ENCODE measurements at places on chromosomes 16 and 17. TPM values are rescaled to one million over a fixed set of nuclear protein-coding genes. Genes with fewer than 3 reads are reported as not detected.
A peak's percentile ranks its signal among the peaks of the same experiment; 100 is the strongest.

DNA sequence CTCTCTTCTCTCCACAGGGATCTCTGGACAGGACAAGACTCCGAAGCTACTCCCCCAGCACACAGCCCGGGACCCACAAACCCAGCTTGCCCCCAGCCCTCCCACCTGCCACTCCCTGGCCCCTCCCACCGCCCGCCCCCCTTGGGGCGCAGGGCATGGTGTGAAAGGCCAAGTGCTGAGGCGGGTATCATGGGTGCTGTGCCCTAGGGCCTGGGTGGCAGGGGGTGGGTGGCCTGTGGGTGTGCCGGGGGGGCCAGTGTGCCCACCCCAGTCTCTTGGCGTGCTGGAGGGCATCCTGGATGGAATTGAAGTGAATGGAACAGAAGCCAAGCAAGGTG is 11.4 kb downstream of the THRA start:
- peak; percentile 4 for DNase-seq

DNA sequence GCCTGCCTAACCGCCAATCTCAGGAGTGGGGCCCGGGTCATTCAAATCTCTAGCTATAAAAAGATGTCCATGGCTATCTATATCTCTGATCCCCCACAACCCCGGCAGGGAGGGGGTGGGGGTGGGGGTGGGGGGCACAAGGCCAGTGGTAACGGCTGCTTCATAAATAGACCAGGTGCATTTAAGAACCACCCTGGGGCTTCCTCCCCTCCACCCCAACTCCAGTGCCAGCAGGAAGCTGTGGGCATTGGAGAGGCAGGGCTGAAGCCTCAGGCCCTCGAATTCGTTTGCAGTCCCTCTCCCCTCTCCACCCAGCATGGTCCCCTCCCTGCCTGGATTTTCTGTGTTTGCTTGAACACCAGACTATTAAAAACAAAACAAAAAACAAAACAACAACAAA is 56.0 kb downstream of the RAP1GAP2 start:
- no peak for DNase-seq

RHOT2 gene
- total RNA-seq, result 77.4 TPM

- DNase-seq, result no peak
These were observed 6.0 kb upstream of the CCL4L2 start for GRCh38 chr17:36204724-36205500.

ELMO3 gene
- 0.24 TPM for total RNA-seq

DNA sequence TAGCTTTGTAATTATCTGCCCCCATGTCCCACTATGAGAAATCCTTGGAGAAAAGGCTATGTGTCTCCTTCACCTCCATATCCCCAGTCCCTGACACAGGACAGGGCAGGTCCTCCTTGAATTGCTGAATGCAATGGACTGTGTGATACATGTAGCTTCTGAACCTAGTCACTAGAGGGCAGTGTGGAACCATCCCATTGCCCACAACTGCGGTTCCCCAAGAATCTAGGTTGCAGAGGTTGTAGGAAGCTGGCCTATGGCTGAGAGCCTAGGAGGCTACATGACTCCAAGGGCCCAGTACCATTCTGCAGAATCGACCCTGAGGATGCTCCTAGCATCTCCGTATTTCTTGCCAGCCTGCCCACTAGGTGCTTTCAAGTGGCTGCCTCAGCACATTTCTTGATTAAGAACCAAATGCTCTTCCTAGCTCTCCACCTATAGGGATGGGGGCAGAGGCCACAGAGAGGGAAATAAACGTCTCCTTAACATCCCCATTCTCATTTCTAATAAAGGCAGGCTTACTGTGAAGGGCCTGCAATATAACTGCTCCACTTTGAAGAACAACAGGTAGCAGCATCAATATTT is 394.0 kb downstream of the CA10 start:
- no peak for DNase-seq

Measured in heart right ventricle (tissue), 16 donors.